Dorsolateral prefrontal cortex (tissue), 122 donors: ENCODE measurements at places on chromosomes 1 and 21.
A peak's percentile ranks its signal among the peaks of the same experiment; 100 is the strongest.

DNA sequence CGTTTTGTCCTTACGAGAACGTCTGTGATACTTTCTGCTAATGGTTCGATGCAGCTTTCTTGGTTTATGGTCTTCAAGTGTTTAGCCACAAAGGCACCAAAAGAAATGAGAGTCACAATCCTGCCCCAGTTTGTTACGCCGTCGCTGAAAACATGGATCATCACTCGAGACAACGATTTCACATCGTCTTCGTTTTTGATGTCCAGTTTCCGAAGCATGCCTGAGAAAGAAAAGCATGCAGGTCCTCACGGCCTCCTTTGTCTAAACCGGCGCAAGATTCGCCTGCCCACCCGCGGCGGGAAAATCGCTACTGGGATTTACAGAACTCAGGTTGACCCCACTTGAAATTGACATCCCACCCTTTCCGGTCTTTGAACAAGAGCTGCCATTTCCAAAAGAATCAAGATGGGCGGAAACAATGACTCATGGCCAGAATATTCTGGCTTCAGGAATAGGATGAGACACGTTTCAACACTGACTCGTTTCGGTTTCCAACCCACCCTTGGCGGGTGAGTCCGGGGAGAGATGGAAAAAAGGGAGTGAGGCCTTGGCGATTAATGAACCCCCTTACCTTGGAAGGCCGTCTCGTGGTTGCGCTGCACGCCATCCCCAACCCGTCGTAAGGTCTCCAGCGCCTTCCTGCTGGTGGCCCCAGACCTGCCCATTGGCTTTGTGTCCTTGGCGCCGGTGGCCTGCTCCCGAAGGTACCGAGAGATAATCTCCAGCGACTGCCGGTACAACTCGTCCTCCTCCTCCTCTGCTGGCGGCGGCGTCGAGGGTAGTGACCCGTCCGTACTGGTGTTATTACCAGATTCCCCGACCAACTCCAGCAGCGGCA lies 919 bp downstream of the MCL1 start:
- DNase-seq: no peak

GRCh38 chr1:108706643-108707042 lies 6.1 kb upstream of the FNDC7 start:
- no peak for DNase-seq

DNA sequence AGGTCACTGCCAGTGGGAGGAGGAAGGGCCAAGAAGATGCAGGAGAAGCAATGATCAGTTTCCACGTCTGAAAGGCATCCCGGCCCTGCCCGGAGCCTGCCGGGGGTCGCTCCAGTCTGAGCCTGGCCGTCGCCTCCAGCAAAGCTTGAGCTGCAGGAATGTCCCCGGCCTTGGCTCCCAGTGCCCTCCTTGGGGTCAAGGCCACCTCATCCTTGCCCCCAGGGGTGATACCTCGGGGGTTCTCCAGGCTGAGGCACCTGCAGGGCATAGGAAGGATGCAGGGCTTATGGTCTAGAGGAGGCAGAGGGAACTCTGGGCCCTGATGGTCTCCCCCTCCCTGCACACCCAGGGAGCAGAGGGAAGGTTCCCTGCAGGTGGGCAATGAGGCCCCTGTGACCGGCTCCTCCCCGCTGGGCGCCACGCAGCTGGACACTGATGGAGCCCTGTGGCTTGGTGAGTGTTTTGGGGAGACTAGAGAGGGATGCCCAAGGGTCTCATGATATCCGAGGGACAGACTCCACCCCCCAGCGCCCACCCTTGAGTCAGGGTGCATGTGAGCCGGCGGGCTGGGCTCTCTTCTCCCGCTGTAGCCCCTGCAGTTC lies 19.9 kb downstream of the RNF223 start:
- DNase-seq: no peak

DNA sequence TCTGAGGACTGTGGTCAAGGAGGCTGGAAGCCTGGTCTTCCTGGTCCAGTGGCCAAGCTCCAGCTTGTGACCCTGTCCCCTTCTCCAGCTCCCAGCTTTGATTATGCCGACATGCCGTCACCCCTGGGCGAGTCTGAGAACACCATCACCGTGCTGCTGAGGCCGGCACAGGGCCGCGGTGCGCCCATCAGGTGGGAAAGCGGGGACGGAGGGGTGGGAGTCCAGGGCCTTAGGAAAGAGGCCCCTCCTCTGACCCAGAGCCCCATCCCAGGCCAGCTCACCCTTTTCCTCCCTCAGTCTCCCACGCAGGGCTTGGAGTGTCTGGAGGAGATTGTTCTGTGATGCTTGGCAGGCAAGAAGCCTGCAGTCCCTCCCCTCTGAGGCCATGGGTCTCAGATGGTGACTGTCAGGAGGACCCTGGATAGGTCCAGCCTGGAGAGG lies 43.6 kb downstream of the PTPRU start:
- no peak for DNase-seq

DNA sequence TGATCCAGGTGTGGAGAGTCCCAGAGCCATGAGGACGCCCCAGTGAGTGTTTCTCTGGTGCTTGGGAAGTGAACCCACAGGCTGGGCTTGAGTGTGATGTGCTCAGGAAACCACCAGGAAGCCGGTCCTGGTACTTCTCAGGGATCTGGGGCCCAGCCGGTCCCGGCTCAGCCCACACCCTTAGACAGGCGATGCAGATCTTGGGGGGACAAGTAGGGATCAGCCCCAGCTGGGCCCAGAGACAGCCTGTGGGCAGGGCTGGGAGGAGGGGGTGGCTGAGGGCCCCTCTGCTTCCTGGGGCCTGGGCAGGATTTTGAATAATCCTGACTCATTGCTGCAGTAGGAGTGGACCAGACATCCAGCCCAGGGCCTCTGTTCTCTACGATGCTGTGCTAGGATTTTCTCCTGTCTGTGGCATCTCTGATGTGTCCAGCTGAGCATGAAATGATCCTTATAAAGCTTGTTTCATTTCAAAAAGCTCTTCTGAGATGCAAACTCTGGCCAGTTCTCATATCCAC lies 698.0 kb downstream of the PTPRU start:
- no peak for DNase-seq

- DNase-seq: no peak
These were observed 121.9 kb downstream of the ATG4C start for GRCh38 chr1:62905872-62906271.

GRCh38 chr1:178531887-178532286 lies 19.0 kb downstream of the TEX35 start:
- DNase-seq: no peak

DNA sequence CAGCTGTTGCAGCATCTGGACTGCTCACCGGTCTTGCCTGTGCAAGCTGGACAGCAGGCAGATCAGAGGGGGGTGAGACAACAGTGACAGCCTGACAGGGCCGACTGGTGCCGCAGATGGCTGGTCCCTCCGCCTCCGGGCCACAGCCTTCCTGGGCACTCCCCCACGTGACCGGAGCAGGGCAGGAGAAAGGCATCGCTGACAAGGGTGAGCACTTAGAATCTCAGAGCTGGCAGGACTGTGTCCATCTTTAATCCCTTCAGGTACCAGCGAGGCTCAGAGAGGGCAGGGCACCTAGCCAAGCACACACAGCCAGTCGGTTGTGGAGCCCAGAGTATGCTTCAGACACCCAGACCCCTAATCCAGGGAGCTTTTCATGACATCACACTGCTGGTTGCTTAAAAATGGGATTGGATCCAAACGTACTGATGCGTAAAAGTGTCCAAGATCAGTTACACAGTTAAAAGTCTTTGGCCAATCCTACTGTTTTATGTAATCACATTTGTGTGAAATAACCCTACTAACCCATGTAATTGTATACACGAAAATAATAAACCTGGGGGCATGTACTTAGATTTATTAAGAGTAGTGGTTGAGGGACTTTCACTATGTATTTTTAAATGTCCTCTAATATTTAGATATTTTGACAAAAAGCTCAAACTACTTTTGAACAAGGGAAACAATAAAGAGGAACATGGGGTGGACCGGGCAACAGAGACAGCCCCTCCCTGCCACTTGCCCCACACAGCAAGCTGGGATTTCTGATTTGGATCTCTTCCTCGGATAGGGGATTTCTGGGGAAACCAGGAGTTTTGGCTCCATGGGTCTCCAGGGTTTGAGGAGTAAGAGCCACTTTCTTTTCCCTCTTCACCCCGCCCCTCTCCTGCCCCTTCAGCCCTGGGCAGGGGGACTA lies 758 bp upstream of the CNTN2 start:
- peak; percentile 60 for DNase-seq

- DNase-seq: no peak
These were observed 89.7 kb downstream of the IGSF21 start for GRCh38 chr1:18197299-18197698.

- no peak for DNase-seq
These were observed 56.4 kb downstream of the LBR start for GRCh38 chr1:225371366-225372010.

GRCh38 chr1:84985365-84985764 lies 11.5 kb downstream of the MCOLN2 start:
- DNase-seq: no peak

GRCh38 chr1:224430511-224431113 lies 4.0 kb downstream of the WDR26 start:
- no peak for DNase-seq

GRCh38 chr1:79745929-79746328 lies 739.4 kb upstream of the ADGRL4 start:
- no peak for DNase-seq

- no peak for DNase-seq
These were observed 975.7 kb upstream of the ADGRL2 start for GRCh38 chr1:80825067-80825466.

DNA sequence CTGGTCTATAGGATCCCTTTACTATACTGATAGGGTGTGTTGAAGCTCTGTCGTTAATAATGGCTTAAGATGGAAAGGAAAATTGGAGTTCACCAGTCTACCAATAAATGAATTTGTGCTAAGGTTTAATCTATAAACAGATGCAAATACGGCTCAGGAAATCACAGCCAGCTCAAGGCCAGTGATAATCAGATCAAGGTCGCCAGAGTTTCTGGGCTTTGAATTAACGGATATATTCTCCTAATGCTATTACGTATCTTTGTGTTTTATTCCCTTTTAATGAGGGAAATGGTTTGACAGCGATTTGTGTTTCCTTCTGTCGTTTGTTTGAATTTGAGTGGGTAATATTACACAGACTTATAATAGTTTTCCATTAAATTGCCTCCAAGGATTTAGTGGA lies 279.6 kb downstream of the BACH1 start:
- no peak for DNase-seq

DNA sequence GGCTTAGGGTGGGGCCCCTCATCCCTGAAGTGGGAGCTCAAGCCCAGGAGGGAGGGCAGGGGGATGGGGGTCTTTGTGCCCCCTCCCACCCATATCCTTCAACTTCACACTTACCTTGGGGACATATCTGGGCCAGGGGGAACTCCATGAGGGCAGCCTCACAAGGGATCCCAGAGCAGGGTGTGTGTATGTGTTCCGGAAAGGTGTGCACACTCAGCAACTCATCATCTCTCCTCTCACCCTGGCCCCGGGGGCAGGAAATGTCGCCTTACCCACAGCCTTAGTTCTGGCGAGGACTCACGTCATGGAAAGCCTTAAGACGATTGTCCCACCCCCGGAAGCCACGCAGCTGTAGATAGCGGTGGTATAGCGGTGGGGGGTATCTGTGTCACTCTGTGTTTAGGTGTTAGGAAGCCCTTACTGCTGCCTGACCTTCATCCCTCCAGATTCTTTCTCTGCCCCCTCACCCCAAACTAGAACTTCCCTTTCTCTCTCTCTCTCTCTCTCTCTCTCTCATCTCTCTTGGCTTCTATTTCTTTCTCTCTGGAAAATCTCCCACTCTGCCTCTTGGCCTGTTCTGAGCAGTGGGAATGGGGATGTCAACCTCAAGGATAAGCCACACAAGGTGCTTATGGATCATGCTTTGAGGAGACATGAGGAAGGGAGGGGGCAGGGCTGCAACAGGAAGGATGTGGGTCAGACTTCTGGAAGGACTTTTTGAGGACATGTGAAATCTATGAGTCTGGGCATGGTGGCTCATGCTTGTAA lies at the start of gene SH2D2A:
SH2D2A (minus strand) TSS at position 288 of the 768 bp plus-strand sequence; CDS start at position 148, 140 bp downstream.
- DNase-seq: no peak

DNA sequence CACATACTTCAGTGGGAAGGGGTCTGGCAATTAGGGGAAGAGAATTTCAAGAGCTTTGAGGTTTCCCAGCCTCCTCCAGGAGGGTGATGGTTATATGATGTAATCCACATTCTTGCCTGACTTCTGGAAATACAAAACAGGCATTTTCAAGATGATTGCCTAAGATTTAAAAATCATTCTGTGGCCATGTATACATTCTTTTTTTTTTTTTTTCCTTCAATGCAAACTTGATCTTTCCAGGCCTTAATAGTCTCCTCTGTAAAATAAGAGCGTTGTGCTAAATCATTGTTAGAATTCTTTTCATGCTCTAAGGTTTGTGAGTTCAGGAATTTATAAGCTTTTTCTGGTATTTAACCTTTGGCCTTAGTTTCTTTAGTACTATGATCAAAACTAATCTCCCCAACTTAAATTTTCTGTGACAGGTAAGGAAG lies 192.3 kb upstream of the HMCN1 start:
- DNase-seq: no peak

DNA sequence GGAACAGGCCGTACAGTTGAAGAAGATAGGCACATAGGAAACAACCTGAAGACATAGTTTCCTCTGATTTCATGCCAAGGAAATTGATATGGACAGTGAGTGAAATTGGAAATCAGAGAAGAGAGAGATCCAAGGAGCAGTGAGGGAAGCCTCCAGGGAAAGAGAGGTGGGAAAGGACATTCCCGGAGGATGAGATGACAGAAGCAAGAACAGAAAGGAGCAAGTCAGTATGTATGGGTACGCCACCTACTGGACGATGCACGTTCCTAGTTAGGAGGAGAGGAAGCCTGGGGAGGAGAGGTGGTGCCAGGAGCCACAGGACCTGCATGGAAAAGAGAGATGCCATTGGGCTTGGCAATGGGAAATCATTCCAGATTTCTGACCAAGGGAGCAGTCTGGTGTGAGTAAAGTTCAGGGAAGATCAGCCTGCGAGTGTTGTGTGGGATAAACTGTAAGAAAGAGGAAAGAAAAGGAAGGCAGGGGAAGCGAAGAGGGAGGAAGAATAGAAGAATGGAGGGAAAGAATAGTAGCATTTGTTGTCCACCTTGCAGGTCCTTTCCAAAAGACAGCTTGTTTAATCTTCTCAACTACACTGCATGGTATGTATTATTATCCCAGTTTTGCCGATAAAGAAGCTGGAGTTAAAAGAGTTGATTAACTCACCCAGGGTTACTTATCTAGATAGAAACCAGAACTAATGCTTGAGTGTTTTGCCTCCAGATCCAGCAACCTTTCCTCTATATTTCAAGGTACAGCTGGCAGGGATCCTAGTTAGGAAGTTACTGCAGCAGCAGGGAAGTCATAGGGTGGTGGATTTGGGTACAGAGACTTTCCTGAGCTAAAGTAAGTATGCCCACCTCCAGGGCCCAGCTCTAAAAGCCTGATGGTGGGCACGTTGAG lies 27.4 kb downstream of the C1orf116 start:
- no peak for DNase-seq

- DNase-seq: no peak
These were observed 16.7 kb upstream of the FABP3 start for GRCh38 chr1:31389616-31390015.

- no peak for DNase-seq
These were observed 5.6 kb downstream of the PTPRF start for GRCh38 chr1:43536196-43536863.
